ENCODE measurements at places on chromosomes 4 and X. TPM values are rescaled to one million over a fixed set of nuclear protein-coding genes. Genes with fewer than 3 reads are reported as not detected.

The CC2D2A gene
- 16.1 TPM for total RNA-seq

The ATP11C gene
- 33.3 TPM for total RNA-seq

The CLDN2 gene
- not detected for total RNA-seq

DNA sequence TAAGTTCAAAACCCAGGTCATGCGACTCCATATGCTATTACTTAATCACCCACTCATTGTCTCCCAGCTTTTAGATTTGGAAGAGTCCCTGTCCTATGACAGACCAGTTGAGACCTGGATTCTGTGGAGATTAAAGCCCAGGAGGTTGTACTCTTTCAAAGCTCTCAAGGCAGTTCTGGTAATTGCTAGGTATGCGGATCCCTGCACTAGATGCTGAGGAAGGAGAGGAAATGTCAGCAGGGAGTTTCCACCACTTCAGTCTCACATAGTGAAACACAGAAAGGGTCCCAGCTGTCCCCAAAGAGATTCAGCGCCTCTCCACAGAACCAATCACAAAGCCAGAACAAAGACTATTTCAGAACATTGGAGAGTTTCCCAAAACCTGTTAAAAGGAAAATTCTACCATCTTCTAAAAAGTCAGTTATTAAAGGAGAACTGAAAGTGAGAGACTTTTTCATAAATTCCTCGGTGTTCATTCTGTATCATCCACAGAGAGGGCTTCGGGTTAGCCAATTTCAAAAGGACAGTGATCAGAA, 53.4 kb downstream of the IRF2 start:
- DNase-seq = no peak

DNA sequence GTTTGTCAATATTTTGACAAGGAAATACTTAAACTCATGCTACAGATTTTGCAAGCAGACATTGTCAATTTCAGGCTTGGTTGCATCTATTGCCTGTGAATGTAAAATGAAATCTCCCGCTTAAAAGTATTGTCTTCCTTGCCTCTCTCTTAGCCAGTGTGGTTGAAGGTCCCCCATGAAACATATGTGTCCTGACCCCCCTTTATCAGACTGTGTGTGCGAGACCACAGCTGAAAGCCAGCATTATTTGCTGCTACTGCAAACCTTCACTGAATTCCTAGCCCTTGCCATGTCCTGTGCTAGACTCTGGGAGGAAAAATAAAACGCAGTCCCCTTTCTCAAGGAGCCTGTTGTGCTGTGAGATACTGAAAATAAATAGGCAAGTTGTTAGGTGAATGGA, 16.6 kb upstream of the CLNK start:
- no peak for DNase-seq

The PAGE5 gene
- 3.0 TPM for total RNA-seq

DNA sequence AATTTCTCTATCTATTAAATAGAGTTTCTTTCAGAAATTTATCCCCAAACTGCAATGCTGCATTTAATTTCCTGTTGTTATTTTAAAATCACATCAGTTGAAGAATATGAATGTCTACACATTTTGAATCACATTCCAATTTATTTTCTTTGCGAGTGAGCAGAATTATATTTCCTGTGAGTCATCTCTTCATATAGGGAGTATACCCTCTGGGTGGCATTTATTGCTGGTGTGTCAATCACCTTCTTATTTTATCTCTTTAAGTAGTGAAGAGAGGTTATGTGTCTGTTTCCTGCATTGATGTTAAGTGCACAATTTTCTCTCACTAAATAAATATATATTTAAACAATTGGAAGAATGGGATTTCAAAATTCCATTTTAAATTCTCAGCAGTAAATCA, 511.0 kb upstream of the ATOH1 start:
- DNase-seq = peak; percentile 6

GRCh38 chr4:46503739-46504138, 113.8 kb upstream of the GABRA2 start:
- DNase-seq = no peak

GRCh38 chrX:116198810-116199209, 28.3 kb downstream of the AGTR2 start:
- no peak for DNase-seq

The CSAG3 gene
- not detected for total RNA-seq

Measured in A172 (cell line).